ENCODE measurements at places on chromosomes 6 and 20.

DNA sequence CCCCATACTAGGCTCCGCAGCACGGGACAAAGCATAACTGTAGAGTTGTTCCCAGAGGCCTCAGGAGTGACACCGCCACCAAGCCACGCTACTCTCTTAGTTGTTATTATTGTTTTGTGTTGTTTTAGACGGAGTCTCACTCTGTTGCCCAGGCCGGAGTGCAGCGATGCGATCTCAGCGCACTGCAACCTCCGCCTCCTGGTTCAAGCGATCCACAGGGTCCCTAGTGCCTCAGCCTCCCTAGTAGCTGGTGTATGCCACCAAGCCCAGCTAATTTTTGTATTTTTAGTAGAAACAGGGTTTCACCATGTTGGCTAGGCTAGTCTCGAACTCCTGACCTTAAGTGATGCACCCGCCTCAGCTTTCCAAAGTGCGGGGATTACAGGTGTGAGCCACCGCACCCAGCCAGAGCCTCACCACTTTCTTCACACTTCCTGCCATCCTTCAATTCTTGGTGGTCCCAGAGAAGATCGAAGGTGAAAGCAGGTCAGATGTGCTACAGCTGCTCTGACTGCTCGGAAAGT is 11.8 kb downstream of the RPL7L1 start:
- DNase-seq = no peak

- no peak for DNase-seq
Measured at GRCh38 chr6:37131104-37131959, 38.6 kb upstream of the PIM1 start.

DNA sequence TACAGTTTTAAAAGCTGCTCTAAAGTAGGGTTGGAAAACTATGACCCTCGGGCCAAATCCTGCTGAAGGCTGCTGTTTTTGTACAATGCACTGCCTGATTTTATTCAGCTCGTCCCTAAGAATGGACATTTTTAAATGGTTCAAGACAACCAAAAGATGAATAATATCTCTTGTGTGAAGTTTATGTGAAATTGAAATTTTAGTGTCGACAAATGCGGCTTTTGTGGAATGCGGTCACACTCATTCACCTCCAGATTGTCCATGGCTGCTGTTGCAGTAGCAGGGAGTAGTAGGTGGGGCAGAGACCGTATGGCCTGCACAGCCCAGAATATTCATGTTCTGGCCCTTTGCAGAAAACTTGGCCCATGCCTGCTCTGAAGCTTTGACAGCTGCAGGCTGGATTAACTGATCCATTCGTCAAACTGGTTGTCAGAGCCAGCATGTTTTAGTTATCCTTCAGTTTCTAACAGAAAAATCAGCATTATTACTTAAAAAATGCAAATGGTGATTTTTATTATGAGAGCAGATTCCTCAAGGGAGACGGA is 91.6 kb downstream of the PSMG4 start:
- no peak for DNase-seq

DNA sequence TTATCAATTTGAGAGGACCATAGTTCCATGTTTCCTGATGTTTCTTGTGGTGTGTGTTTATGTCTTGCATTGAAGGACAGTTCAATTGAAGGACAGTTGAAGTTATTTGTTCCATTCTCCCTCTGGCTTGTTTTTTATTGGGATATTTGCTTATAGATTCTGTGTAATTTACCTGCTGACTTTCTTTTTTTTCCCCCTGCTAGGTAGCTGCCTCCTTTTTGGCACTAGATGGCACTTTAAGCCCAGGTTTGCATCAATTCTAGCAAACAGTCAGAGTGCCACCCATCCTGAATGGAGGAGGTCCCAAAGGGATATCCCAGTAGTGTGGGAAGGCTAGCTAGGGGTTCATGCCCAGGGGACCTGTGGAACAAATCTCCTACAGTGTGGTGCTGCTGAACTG is 78.1 kb downstream of the CFAP61 start:
- no peak for DNase-seq

DNA sequence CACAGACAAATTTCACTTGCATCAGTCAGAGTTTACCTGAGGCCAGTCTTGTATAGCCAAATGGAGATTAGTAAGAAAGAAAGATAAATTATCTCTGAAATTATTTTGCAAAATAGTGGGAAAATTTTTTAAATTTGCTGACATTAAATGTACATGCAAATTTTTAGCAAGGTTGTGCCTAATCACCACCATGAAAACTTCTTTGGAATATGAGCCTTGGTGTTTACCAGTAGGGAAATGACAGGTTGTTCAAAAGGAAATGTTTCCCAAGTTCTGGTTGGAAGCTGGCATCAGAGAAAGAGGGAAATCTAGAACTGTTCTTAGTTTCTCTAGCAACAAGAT is 34.4 kb upstream of the LOC128125822 start:
- no peak for DNase-seq

DNA sequence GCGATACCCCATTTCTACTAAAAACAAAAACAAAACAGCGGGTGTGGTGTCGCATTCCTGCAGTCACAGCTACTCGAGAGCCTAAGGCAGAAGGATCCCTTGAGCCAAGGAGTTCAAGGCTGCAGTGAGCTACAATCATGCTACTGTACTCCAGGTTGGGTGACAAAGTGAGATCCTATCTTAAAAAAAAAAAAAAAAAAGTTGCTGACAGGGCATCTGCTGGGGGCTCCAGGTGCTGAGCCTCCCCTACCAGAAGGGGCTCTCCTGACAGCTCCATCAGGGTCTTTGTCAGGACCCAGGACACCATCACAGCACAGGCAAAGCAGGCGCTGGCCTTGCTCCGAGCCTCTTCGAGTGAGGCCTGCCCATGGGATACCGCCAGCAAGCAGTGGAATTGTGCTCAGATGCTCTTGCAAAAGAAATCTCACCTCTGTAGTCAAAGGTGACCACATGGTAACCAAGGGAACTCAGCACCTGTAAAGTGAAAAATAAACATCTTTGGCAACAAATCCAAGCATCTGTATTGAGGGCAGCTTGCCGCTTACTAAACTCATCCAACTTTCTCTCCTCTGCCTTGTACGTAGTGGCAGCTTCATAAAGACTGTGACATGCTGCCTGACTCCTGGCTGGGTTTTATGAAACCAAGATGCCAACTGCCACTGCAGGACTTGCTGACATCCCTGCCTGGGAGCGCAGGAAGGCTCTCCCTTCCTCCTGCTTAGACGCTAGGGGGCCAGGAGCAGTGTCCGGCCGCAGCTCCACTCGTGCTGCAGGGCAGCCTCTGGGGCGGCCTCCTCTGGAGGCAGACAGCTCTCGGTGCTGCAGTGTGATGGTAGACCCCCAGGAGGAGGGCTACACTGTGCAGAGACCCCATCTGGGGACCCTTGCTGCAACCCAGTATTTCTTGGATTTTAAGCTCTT is 66.9 kb downstream of the PYGB start:
- no peak for DNase-seq

DNA sequence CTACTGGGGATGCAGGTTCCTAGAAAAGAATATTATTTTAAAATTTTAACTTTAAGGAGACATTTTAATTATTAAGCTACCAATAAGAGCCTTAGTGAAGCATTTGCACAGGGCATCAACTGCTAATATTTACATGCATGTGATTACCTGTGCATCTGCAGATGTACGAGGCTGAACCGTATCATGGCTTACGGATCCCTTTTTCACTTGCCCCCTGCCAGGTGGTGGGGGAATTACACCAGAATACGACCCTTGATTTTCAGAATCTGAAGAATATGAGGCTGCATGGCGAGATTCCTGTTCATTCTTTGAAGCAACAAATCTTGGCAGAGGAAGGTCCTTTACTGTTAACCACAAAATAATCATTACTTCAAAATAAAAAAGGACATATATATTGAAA is 42.7 kb downstream of the REPS1 start:
- DNase-seq = no peak
